WTC11 (cell line): ENCODE measurements at places on chromosomes 2 and 18. TPM values are rescaled to one million over a fixed set of nuclear protein-coding genes. Genes with fewer than 3 reads are reported as not detected.

DNA sequence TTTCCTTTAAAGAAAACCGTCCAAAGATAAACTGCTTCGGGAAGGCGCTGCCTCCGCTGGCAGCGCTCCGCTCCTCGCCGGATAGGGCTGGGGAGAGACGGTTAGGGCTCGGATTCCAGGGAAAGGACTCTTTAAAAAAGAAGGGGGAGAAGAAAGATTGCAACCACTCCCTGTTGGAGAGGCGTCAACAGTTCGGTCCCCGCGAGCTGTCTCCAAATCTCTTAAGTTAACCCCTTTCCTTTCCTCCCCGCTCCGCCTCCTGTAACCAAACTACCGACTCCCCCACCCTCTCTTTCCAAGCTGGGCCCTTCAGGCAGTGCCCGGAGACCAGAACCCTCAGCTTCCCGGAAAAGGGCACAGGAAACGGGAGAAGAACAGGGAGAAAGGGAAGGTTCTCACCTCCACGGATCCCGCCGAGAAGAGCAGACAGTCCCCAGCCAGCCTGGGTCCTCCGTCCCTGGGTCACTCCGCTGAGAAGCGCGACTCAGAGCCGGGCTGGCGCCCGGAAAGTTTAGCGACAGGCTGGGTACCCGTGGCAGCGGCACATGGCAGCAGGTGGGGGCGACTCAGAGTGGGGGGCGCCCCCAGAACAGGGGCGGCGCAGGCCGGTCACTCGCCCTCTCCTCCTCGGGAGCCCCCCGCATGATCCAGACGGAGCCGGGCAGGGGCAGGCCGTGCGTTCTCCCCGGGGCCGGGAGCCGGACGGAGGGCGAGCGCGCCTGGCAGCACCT, 675 bp downstream of the FZD5 start:
- peak overlapping the region; percentile 84 for H3K27ac ChIP-seq
- no peaks in the 10 kb centered on the region for H3K27me3 ChIP-seq
- DNase-seq = peak; percentile 25
- H3K36me3 ChIP-seq = peaks cover 23% of the 10 kb centered on the region

- H3K27ac ChIP-seq = peak overlapping the region; percentile 99
- H3K27me3 ChIP-seq = no peaks in the 10 kb centered on the region
- peak overlapping the region; percentile 74 for H3K4me3 ChIP-seq
- peaks cover 15% of the 10 kb centered on the region for H3K36me3 ChIP-seq
- H3K4me1 ChIP-seq = peaks cover 62% of the 10 kb centered on the region
Observed at GRCh38 chr2:43221124-43221762, 5.2 kb downstream of the ZFP36L2 start.

The EFHD1 gene
- total RNA-seq = 5.4 to 6.8 TPM (median 6.1 TPM) in 3 replicates

The CMPK2 gene
- total RNA-seq = 0.13 to 0.32 TPM (median 0.16 TPM) in 3 replicates

The RFTN2 gene
- 1.1 to 1.9 TPM (median 1.5 TPM) in 3 replicates for total RNA-seq
